ENCODE measurements at places on chromosomes 2 and 18.

- no peak for DNase-seq
Observed at GRCh38 chr2:8484502-8485283, 197.2 kb upstream of the ID2 start.

DNA sequence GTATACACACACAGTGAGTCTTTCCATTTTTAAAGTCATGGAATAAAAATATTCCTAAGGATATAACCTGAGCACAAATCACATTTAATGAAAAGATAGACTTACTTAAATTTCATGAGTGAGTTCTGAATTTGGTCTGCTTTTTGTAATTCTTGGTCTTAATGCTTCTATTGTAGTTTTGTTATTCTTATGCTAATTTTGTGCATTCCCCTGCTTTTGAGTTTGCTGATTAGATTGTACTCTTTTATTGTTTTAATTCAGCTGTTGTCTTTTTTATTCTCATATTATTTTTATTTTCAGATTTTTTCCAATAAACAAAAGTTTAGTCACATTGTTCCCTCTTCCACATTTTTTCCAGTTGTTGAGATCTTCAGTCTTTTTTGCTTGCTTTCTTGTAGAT is 202.4 kb downstream of the ZNF407 start:
- no peak for DNase-seq

- DNase-seq, result no peak
Observed at GRCh38 chr2:72946466-72946865, 29.1 kb downstream of the EMX1 start.

DNA sequence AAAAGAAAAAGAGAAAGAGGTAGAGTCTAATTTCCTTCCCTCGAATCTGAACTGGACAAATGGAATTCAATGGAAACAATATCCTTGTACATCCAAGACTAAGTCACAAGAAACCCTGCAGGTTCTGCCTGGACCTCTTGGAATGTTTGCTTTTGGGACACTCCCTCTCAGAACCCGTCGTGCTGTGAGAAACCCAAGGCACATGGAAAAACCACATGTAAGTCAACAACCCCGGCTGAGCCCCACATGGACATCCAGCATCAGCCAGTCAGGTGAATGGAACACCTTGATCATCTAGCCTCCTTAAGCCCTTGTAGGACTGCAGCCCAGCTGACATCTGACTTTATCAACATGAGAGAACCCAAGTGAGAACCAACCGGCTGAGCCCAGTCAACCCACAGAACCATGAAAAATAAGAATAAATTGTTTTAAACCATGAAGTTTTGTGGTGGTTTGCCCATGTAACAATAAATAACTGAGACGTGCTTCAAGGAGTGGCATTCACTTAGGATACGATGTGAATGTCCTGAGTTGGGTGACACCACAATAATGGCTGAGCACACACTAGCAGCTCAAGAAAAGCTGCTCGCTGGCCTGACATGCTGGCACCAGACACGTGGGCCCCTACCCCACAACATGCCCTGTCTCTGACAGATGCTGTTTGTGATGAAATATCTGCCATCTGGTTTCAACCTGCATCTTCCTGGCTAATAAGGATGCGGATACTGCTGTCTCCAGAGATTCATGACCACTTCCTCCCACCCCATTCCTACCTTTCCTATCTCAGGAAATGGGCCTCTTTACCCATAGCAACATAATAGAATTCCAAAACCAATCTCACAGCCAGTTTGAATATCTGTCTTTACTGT is 28.8 kb downstream of the PKDCC start:
- DNase-seq, result no peak

DNA sequence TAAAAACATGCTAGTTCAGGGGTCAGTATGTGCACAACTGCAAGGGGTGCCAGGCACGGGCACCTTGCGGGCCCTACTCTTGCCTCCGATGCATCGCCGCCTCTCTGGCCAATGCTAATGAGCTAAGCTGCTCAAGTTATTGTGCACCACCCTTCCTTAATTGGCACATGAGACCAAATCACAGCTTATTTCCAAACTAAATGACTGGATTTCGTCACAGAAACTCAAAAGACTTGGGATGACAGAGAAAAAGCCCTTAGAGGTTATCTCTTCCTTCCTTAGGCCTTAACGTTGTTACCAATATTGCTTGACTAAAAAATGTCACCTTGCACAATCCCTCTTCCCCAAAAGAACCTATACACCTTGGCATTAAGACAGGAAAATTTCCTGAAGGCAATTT is 7.7 kb downstream of the RNF149 start:
- no peak for DNase-seq

- DNase-seq, result no peak
Observed at GRCh38 chr2:180872255-180872654, 108.2 kb upstream of the UBE2E3 start.

DNA sequence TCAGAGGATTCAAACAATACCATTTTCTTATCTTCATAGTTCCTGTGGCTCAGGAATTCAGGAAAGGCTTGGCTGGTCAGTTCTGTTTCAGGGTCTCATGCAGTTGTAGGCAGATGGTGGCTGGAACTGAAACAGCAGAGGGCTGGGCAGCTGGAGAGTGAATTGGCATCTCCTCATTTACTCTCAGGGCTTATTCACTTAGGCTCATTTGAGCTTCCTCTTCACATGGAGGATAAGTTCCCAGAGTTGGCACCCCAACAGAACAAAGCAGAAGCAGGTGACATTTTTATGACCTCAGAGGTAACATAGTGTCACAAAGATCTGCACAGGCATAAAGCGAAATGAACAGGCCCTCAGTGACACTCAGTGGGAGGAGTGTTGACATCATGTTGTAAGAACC is 66.1 kb downstream of the RBBP8 start:
- DNase-seq, result no peak

- no peak for DNase-seq
Observed at GRCh38 chr2:166610913-166611305, 116.9 kb upstream of the SCN7A start.

DNA sequence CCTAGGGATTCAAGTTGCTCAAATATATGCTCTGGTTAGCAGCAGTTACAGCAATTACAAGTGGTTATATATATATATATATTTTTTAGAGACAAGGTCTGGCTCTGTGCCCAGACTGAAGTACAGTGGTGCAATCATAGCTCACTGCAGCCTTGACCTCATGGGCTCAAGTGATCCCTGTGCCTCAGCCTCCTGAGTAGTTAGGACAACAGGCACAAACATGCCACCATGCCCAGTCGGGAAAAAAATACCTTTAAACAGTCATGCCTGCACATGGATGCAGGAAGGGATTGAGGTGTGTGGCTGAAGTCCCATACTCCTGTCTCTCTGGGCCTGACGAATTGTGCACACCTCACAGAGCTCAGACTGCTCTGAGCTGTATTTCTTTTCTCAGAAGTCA is 19.6 kb upstream of the DNAH7 start:
- DNase-seq, result no peak

DNA sequence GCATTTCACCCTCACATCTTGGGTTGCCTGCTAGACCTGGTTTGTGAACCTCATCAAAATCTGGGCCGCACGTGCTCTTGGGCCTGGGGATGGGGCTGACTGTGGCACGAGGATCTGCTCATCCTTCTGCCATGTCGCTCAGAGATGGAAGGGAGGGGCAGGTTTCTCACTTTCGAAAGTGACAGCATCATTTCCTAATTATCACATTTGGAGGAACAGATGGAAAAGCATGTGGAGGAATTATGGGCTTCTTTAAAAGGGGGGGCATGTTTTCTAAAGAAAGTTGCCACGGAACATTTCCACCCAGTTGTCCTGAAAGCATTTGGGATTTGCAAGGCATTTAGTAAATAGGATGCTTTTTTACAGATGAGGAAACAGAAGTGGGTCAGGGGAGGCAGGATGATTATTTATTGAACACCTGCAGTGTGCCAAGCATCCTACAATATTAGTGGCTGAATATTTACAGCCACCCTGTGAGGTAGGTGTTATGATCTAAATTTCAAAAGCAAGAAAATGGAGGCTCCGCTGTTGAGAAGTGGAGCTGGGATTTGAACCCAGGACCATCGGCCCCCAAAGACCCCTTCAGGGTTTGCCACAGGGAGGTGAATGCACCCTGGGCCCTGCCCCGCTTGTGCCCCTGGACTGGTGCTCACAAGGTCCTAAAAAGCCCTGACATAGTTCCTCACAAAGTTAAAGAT is 104.2 kb upstream of the MYCN start:
- no peak for DNase-seq

- DNase-seq, result no peak
Observed at GRCh38 chr2:215880970-215881369, 132.4 kb downstream of the MREG start.

- no peak for DNase-seq
Observed at GRCh38 chr2:149561309-149561926, 26.2 kb downstream of the MMADHC start.

- no peak for DNase-seq
Observed at GRCh38 chr18:45103319-45104048, 422.8 kb downstream of the SETBP1 start.
